ENCODE measurements at places on chromosomes 5 and 9.

DNA sequence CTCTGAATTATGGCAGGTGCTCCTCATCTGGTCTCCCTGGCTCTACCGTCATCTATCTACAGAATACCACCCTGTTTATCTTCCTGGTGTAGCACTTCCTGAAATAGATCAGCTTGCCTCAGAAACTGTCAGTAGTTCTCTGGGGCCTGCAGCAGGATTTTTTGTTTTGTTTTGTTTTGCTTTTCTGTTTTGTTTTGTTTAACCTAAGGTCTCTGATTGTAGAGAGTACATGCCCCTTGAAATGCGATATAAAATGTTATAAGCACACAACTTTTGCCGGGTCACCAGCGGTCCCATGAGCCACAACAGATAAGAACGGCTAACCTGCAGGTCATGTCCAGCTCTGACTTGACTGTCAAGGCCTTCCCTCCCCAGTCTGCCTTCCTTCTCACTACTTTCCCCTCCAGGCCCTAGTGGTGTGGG lies 26.6 kb upstream of the CREBRF start:
- no peak for DNase-seq

DNA sequence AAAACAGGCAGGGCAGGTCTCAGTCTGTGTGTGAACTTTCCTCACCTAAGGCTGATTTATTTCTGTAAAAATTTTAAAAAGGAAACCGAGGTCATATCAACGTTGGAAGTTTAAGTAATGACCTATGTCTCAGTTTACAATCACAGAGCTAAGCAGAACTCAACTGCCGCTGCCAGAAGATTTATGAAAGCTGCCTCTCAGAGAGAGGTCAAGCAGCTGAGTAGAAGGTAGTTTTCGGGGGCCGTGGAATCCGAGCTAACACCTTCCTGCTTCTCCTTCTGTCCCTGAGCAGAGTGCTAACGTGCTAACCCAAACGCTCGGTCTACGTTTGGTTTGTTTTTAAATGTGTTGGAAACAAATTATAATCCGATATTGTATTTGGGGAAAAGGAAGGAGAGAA lies 11.1 kb downstream of the TTF1 start:
- no peak for DNase-seq

DNA sequence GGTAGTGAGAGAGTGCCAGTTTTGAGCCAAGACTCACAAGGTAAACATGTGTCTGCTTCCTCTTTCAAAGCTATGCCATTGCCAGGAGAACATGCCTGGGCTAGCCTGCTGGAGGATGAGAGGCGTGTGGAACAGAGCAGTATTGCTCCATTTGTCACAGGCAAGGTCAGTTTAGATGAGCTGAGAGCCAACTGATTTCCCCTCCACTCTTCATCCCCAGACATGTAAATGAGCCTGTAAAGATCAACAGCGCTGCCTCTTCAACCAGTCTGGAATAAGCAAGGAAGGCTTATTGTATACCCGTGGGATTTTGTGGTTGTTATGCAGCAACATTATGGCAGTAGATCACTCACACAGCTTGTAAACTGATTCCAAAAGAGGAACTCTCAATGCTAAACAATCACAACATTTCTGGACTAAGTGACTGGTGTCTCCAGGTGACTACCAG lies 8.2 kb upstream of the GDNF start:
- DNase-seq = no peak

GRCh38 chr5:113278976-113279375 lies 155.8 kb downstream of the TSSK1B start:
- no peak for DNase-seq

DNA sequence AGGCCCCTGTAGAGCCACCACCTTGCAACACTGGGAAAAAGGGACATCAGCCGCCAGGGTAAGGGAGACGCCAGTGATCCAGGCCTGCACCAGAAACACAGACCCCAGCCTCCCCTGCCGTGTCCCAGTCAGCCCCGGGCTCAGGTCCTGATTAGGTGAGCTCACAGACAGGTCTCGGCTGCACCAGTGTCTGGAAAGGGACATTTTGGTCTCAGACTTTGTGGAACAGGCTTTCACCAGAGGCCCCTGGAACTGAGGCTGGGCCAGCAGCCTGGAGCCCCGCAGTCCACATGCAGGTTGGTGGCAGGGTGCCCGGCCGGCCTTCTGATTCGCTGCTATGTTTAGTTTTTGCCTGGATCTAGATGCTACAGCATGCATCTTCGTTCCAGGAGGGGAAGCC lies 369.0 kb upstream of the IRX4 start:
- no peak for DNase-seq

DNA sequence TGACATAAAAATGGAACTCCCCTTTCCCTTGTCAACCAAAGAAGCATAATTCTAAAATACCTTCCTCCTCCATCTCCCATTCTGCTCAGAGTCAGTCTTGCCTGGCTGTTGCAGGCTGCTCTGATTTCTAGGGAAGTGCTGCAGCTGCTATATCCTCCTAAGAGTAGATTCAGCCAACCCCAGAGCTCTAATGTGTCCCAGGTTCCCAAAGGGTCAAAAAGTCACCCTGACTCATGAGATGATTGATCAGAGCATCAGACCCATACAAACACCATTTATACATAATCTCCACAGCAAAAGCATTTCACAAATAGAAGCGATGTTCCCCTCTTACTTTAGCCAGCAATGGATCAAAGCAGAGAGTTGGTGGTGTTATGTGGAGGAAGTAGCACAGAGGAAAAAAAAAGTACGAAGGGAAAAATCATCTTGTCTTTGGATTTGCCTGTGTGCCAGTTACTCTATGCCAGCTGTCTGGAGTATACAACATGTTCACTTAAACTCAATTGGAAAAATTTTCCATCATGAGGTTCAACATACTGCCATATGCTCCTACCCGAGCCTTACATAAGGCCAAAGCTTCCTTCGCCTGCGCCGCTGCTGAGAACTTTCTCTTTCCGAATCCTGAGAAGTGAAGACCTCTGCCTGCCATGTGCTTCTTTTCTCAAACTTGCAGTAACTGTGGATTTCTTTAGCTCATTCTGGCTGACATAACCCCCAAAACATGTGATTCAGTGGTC lies 258.0 kb downstream of the TLE4 start:
- DNase-seq = no peak

DNA sequence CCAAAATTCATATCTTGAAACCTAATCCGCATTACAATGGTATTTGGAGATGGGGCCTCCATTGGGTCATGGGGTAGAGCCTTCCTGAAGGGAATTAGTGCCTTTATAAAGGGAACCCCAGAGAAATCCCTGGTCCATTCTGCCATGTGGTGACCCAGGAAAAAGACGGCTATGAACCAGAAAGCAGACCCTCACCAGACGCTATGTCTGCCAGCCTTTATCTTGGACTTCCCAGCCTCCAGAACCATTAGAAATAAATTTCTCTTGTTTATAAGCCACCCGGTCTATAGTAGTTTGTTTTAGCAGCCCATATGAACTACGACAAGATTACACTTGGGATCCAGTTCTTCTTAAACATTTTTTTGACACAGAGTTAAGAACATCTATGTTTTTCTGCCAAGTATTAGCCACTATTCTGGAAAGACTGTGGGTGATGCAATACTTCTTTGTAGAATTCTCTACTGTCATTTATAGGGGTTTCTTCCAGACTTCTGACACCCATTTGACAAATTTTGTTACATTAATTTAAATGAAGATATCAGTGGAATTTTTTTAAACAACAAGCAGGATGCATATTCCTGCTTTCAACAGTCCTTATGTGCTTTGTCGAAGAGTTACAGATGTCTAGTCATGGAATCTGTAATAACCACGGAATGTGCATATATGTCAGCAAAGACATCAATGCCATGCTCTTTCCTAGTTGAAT lies 572.4 kb downstream of the NR2F1-AS1 start:
- no peak for DNase-seq

DNA sequence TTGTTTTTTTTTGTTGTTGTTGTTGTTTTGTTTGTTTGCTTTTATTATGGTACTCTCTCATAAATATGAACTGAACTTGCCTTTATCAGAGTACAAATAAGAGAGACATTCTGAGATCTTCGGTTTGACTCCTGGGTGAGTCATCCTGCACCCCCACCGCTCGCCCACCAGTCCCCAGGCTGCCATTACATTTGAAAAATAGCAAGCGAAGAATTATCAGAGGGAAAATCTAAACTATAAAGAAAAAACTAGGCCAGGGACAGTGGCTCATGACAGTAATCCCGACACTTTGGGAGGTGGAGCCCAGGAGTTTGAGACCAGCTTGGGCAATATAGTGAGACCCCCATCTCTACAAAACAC lies 122.1 kb upstream of the MAP3K1 start:
- peak; percentile 68 for DNase-seq

DNA sequence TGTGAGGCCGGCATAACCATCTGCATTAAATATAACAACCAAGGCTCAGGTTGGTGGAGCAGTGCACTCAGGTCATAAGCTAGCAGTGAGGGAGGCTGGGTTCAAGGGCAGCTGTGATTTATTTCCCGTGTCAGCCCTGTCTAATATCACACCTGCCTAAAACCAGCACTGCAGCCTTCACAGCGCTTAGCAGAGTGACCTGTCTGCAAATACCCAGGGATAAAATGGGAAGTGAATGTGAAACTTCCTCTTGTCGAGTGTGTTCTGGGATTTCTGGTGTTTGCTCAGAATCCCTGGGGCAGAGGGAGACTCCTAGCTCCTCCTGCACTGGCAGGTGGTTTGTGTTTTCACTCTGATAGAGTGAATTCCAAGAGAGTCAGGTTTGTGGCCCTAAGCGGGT lies 57.5 kb downstream of the ZNF510 start:
- no peak for DNase-seq

DNA sequence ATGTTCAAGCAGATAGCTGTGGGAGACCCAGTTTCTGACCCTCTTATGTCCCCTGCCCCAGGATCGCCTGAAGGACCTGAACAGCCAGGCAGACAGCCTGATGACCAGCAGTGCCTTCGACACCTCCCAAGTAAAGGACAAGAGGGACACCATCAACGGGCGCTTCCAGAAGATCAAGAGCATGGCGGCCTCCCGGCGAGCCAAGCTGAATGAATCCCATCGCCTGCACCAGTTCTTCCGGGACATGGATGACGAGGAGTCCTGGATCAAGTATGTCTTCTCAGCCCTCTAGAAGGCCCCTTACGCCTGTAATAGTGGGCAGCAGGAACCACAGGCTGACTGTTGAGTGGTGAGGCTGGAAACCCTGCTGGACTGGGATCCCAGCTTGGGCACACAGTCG lies 41.1 kb downstream of the DYNC2I2 start:
- DNase-seq = no peak

GRCh38 chr9:135008416-135008815 lies 79.1 kb upstream of the OLFM1 start:
- no peak for DNase-seq

DNA sequence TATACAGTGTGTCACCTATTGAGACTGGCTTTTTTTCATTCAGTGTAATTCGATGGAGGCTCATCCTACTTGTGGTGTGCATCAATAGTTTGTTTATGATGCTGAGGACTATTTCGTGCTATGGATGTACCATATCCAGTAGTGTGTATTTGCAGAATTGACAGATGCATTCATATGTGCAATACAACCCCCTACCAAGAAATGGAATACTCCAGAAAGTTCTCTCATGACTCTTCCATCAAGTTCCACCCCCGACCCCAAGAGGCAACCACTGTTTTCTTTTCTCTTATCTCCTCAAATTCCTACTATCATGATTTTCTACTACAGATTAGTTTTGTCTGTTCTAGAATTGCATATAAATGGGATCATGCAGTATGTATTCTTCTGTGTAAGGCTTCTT lies 21.9 kb downstream of the FBXO10 start:
- DNase-seq = no peak

DNA sequence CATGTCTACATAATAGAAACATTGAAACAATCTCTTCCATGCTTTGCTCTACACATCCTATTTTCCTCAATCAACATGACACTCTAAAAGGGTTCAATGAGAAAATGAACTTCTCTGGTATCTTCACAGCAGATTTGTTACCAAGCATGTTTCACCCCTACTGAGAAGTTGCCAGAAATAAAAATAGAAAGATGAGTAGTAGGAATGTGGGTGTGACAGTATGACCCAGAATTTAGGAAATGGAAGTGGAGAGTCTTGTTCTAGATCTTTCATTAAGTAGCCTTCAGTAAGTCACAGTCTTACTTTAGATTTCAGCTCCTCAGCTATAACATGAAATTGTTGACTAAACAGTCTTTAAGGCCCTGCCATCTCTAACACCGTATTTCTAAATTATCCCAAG lies 581.8 kb downstream of the EFNA5 start:
- no peak for DNase-seq

GRCh38 chr5:2181149-2181548 lies 298.4 kb upstream of the IRX4 start:
- no peak for DNase-seq

GRCh38 chr9:88990729-88991065 lies 571 bp upstream of the S1PR3 start:
- DNase-seq = no peak

DNA sequence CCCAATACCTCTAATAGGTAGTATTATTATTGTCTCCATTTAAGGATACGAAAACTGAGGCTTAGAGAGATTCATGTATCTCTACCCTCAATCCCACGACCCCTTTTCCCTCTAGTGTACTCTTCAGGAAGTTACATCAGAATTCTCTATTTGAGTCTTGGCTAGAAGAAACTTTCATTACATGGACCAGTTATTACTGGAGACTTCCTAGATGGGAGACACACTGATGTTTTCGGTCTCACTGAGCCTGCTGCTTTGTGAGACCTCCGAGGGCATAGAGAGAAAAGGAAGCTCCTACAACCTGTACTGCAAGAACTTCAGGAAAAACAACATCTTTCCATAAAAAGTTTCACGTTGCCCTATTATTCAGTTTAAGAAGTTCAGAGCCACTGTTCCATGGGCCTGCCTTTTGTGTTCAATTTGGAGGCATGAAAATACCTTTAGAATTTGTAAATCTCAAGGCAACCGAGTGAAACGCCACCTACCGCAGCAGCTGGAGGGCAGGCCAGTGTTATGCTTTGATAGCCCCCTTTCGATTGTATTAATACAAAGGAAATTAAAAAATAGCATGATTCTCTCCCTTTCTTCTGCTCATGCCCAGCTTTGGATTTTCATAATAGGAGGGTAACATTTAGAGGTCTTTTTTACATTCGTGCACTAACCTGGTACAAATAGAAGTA lies 223.3 kb downstream of the EBF1 start:
- no peak for DNase-seq

- DNase-seq = no peak
Observed at GRCh38 chr5:80078921-80079320, 43.8 kb downstream of the THBS4 start.

DNA sequence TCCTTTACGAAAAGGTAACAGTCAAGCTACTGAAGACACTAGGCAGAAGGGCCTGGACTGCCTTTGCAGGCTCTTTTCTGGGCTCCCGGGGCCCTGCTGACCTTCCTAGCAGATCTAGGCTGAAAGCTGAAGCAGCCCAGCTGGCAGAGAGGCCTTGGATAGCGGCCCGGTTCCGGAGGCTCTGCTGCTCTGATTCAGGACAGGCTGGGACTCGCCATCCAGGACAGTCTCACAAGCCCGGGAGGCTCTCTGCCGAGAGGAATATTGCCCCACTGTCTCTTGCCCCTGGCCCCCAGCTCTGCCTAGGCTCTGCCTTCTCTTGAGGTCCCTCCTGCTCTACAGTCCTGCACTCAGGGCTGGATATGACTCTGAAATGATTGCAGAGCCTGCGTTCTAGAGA lies 67.8 kb downstream of the PSD2 start:
- DNase-seq = no peak

GRCh38 chr5:72949481-72949880 lies 6.4 kb upstream of the FCHO2 start:
- no peak for DNase-seq
